ENCODE measurements at places on chromosomes 3 and 15. TPM values are rescaled to one million over a fixed set of nuclear protein-coding genes. Genes with fewer than 3 reads are reported as not detected.

Gene PIERCE2
- 3.3 TPM for total RNA-seq

Gene ADAMTS17
- 4.1 TPM for total RNA-seq

Gene TRH
- not detected for total RNA-seq

Gene UBAP1L
- 1.7 TPM for total RNA-seq

- DNase-seq = peak; percentile 15
These were observed 91.5 kb downstream of the CD47 start for GRCh38 chr3:107999215-107999775.

- DNase-seq = no peak
These were observed 1018.2 kb downstream of the DIPK2A start for GRCh38 chr3:144989807-144990206.

- DNase-seq = no peak
These were observed 99.9 kb downstream of the DHX36 start for GRCh38 chr3:154224366-154224765.
